ENCODE measurements at places on chromosomes 5 and 9.

DNA sequence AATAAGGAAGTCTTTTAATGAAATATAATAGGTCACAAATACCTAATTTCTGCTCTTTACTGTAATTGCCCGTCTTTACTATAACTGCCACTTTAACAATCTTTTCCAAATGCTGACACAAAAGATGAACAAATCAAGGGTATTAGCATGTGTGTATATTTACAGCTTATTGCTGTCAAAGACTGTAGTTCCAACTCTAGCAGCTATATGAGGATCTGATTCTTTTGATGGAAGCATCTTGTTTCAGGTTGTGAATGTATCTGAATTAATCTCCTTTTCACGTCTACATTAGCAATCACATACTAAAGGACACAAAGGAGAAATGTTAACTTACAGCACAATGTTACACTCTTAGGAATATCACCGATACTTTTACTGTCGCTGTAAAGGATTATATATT lies 27.9 kb downstream of the RFX3 start:
- no peak for DNase-seq

DNA sequence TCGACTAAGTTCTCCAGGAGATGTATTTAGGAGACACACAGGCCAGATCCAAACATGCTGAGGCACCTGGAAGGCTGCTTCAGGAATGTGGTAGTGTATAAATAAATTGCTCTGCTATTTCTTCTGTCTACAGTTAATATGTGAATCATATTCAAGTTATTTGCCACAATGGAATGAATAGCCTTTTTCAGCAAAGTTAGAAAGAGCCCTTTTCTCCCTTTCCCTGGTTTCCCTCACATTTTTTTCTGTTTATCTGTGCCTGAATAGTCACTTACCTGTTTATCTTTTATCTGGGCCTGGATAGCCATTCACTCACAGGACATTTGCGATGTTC lies 44.1 kb upstream of the CLINT1 start:
- DNase-seq = no peak

GRCh38 chr9:130988400-130988747 lies 20.6 kb upstream of the LAMC3 start:
- no peak for DNase-seq

- DNase-seq = no peak
Measured at GRCh38 chr9:133108794-133109641, 12.0 kb downstream of the RALGDS start.

GRCh38 chr5:152256580-152256979 lies 148.5 kb downstream of the NMUR2 start:
- no peak for DNase-seq

- DNase-seq = no peak
Measured at GRCh38 chr9:18390393-18390792, 83.6 kb upstream of the ADAMTSL1 start.

GRCh38 chr9:73597771-73598170 lies 446.1 kb downstream of the ANXA1 start:
- DNase-seq = no peak

GRCh38 chr5:180113660-180114303 lies 42.2 kb upstream of the RNF130 start:
- DNase-seq = no peak

DNA sequence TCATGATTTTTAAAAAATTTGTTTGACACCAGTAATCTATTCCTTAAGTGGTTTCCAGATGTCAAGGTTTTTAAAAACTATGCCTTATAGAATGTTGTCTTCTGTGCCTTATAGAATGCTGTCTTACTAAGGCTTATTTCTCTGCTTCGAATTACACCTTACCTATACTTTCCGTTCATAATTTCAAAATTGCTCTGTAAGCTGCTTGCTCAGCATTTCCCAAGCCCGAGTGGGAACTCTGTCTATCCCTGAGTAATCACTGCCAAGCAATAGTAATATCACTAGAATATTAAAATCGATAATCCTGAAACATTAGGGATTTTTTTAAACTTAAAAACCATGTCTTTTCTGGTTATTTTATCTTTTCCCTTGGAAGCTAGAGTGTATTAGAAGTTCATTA lies 376.3 kb downstream of the PIK3R1 start:
- DNase-seq = no peak

- no peak for DNase-seq
Measured at GRCh38 chr9:135819905-135820304, 87.4 kb downstream of the CAMSAP1 start.

DNA sequence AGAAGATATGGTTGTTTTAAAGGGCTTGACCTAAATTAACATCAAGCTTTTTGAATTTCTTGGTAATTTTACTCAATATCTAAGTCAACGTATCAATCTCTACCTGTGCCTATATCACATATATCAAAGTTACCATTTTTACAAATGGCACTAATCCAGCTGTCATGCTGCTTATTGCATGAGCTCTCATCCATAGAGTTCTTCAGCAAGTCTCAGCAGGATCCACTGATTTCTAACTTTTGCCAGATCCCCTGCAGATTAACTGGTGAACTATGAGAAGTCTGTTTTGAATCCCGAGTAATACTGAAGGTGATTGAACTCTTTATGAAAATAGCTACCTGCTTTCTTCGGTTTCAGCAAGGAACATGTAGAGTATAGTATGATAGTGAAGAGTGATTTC lies 1239.8 kb upstream of the ACO1 start:
- no peak for DNase-seq

DNA sequence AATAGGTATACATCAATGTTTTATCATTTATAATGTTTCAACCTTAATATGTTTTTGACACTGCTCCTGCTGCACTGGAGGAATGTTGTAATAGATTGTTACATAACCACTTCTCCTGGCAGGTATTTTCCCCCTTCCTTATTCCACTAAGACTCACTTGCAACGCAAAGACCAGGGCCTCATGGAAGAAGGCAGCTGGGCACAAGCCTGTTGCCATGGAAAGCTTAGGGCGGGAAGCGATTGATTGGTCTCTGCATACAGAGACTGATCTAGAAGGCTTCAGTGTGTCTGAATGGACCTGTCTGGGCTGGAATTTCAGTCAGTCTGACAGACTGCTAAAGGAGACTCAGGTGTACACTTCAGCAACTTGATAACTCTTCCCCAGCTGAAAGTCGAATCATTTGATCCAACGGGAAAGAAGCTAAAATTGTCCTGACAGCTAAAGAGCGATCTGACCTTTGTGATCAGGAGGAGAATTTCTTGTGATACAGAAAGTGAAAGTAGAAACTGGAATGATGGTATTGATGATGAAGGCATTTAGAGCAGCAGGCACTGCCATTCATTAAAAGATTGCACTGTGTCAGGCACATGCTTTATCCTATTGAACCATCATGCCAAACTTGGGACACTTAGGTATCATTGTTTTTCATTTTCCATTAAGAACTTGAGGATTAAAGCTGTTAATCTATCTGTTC lies 65.1 kb downstream of the GRIA1 start:
- no peak for DNase-seq

GRCh38 chr5:74408150-74409043 lies 232.1 kb downstream of the ENC1 start:
- DNase-seq = no peak

DNA sequence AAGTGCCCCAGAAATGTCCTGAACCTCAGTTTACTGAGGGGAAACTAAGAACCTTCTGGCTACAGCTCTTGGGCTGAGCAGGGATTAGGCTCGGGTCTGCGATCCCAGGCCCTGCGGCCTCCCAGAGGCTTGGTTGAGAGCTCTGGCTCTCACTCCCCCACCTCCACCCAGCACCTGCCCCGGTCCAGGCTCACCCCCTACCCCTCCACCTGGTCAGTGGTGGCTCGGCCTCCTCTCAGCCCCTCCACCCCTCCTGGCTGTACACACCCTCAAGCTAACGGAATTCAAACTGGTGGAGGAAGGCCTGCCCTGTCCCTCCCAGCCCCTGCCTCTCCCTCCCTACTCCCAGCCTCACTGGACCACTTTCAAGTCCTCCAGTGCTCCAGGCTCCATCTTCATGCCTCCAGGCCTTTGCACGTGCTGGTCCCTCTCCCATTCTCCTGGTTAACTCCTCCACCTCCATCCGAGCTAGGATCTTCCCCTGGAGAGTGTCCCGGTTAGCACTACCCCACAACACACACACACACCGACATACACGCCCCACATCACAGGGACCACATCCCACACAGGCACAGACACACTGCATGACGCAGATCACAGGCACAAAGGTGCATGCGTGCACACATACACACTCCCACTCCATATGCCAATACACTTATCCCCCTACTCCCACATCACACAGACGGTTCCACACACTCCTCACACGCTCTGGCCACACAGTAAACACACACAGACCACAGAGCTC lies 130.9 kb downstream of the C9orf50 start:
- peak; percentile 38 for DNase-seq

- DNase-seq = no peak
Measured at GRCh38 chr5:110707260-110707844, 19.1 kb downstream of the TMEM232 start.

GRCh38 chr5:170306381-170306831 lies 8.8 kb upstream of the LCP2 start:
- peak; percentile 59 for DNase-seq

DNA sequence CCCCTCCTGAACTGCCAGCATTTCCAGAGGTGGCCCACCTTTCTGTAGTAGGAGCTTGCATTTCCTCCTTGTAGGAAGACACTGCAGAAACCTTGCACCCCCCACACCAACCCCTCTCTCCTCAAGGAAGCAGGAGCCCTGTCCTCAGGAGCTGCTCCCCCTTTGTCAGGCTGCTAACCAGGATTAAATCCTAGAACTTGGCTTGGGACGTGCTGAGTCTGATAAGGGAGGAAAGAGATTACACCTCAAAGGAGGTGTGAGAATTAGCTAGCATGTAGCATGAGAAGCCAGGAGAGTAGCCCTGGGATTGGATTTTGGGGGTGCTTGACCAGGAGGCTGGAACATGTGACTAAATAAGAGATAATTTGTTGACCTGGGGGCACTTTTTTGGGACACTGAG lies 119.8 kb upstream of the ALDH1B1 start:
- no peak for DNase-seq

- no peak for DNase-seq
Measured at GRCh38 chr9:93509084-93509483, 55.7 kb upstream of the FAM120AOS start.

DNA sequence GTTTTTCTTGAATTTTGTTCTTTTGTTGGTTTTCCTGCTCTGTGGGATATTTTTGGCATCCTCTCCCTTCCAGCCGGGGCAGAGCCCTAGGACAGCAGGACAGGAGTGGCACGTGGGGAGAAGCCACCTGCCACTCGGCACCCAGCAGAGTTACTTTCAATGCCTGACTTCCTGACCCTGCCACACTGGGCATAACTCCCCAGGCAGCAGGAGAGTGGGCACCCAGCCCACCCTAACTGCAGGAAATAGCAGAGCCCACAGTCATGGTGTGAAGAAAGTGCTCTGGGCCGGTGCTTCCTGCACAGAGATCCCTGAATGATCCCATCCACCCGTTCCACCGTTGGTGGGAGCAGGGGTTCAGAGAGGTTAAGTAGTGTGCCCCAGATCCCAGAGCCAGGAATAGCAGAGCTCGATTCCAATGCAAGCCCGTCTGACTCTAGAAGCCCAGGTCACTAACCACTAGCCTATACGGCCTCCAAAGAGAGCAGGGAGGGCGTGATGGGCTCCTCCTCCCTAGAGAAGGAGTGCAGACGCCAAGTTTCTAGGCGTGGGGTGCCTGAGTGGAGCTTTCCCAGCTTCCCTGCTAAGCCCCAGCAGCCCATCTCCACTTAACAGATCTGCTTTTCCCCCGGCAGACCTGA lies 8.1 kb upstream of the NUP214 start:
- DNase-seq = no peak

- no peak for DNase-seq
Measured at GRCh38 chr5:53109056-53109442, 508 bp downstream of the MOCS2 start.

- no peak for DNase-seq
Measured at GRCh38 chr9:85716031-85716877, 25.5 kb downstream of the AGTPBP1 start.

DNA sequence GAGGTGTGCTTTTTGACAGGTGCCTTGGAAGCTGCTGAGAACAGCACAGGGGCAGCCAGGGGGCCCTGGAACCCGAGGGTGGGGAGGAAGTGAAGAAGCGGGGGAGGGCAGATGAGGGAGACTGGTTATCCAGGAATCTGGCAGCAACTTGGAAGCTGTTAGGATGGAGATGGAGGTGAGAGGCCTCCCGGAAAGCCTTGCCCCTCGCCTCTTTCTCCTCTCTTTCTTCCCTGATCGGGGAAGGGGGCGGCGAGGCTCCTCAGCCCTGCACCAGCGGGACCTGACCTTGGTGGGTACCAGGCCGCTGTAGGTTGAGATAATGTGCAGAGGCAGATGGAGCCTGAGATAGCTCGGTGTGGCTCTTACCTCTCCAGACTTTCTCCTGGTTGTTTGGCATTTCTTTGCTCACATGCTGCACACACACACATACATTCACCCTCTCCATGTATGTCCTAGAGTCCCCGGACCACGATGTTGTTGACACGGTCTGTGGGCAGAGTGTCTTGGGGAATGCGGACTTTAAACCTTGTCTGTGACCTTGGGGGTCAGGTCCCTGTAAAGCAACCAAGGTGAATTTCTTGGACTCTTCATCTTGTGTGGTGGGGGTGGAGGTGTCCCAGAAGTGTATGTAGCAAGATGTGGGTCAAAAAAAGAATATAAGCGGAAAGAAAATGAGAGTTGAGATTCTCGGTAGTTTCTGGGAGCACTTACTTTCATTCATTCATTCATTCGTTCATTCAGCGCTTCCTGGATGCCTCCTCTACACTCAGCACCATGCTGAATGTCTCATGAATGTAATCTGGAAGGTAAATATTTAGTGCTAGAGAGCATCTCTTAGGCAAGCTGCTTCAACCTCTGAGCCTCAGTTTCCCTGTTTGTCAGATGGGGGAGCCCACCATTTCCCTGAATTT lies 1.6 kb downstream of the WWC1 start:
- DNase-seq = no peak

DNA sequence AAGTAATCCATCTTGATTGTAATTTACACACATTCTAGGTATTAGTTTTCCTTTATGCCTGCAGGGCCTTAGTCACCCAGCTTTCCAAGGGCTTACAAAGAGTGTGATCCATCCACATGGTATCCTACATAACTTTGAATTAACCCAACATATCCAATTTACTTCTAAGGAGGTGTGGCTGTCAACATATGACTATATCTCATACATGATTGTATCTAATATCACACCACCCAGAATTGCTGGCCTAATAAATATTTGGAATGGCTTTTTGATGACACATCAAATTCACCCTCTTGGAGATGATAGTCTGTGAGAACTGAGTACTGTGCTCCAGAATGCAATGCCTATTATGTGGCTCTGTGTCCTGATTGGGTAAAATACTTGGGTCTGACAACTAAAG lies 363.3 kb upstream of the GRIN3A start:
- no peak for DNase-seq

GRCh38 chr5:56011835-56012234 lies 17.1 kb upstream of the IL6ST start:
- DNase-seq = no peak
